Vagina (tissue), 2 donors: ENCODE measurements at places on chromosomes 12 and 14.

DNA sequence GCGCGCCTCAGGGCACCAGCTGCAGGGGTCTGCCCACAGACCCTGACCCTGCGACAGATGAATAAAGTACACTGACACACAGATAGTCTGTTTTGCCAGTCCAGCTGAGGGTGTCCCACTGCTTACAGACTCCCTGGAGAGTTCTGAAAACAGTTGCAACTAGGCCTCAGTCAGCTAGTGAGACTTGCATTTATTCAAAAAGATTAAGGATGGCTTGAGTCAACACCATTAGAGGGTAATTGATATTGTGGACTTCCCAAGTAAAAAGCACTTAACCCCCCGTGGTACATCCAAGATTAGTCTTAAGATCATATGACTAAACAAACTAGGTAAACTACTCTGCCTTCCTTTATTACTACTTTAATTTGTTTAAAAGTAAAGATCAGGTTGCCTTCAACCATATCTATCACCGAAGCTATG lies 11.1 kb upstream of the PSEN1 start:
- DNase-seq = no peak

DNA sequence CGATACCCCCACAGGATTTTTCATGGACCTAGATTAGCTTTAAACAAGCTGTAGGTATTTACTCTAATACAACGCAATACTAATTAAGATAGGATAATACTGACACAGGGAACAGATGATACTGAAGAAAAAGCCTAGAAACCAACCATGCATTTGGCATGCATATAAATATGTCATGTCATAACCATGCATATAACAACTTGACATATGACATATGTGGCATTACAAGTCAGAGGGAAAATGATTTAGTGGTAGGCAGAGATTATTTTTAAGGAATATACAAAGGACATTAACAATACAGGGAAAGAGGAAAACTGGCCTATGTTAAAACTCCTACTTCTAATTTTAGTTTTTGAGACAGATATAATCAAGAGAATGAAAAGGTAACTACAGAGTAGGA lies 27.9 kb downstream of the CAPS2 start:
- no peak for DNase-seq

DNA sequence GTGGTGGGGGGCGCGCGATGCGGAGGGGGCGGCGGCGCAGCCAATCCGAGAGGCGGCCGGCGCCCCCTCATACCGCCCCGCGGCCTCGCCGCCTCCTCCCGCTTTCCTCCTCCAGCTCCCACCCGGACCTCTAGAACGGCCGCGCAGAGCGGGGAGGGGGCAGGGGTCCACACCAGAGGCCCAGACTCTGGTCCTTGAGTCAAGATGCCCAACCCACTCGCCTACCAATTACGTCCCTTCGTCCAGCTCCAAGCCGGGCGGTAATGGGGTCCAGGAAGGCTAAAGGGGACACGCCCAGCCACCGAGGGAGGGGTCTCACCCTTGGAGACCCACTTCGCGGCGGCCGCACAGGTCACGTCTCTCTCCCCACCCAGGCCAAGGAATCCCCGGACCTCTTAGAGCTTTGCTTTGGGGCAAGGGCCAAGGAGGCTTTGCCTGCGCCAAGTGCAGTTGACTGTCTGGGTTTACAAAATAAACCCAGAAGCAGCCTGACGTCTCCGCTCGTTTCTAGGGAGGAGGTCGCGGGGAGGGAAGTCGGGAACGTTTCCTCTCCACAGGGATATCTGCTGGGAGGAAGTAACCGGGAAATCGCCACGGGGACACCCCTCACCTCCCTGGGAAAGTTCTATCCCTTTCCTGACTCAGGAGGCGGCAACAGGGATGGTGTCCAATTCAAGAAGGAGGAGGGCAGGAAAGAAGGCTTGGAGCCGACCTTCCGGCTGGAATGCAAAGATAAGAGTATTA lies 394 bp upstream of the AMIGO2 start:
- DNase-seq = peak; percentile 92

GRCh38 chr14:49634547-49635334 lies at the start of gene DNAAF2:
DNAAF2 (minus strand) TSS chr14:49635244; CDS start chr14:49635149, 95 bp downstream.
- no peak for DNase-seq

GRCh38 chr14:72318648-72319047 lies 386.4 kb downstream of the RGS6 start:
- DNase-seq = no peak

GRCh38 chr14:100955201-100955600 lies 51.7 kb upstream of the RTL1 start:
- no peak for DNase-seq

DNA sequence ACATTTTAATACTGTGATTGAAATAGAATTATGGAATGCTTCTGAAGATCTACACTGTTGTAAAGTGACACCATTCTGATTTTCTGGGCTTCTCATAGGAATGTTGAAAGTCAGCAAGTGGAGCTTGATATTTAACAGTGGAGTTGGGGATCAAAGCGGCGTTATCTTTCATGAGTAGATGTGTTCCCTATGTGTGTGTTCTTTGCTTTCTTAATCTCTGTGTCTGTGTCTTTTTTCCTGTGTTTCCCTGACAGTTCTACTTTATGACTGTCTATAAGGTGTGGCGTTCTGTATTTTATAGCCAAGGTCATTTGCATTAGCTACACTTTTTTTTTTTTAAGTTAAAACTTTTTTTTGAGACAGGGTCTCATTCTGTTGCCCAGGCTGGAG lies 24.7 kb downstream of the SYNE2 start:
- no peak for DNase-seq

GRCh38 chr12:84757978-84758377 lies 154.6 kb downstream of the SLC6A15 start:
- no peak for DNase-seq

DNA sequence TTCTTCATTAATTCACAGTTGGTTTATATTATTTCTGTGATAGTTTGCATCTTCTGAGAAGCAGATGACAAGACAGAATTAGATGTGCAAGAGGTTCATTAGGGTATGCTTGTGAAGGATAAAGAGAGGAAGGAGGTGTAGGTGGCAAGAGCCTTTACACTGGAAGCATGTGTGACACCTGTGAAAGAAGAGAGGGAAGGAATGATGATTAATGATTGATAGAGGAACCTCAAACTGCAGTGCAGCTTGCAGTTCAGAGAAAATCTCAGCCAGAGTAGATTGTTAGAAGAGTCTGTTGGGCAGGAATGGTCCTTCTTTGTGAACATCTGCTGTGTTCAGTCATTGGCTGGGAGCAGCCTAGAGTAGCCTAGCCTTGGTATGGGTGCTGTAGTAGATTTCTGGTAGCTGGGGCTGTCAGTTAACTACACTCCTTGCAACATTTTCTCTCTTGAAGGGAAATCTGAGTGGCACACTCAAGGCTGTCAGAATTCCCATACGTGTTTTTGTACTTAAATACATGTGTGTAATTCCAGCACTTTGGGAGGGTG lies 9.0 kb downstream of the RCOR1 start:
- DNase-seq = no peak

DNA sequence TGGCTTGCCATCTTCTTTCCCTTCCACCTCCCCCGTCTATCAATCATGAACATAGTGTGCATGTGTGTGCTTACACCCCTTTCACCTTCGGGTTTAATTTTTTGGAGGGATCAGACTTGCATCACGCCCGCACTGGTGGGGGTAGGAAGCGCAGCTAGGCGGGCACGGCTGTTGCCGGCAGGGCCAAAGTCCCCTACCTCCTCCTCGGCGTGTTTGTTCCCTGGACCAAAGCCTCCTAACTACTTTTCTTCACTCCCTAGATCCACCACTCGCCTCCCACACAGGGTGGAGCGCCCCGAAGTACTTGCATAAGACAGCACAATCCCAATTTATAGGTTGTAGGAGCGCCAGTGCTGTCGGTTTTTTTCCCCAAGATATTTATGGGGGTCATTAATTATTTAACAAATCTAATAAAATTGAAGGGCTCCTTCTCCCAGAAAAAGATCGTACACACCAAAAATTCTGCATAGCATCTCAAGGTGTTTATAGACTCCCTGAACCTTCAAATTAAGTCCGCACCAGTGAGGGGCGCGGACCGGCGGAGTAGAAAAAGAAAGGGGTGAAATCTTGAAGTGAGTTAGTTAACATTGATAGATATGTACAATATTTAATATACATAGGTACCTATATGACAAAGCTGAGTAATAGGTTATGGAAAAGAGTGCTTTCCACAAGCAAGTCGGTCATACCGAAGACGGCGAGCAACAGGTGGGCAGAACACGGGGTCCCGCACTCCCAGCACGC lies 717 bp downstream of the PKP2 start:
- no peak for DNase-seq

DNA sequence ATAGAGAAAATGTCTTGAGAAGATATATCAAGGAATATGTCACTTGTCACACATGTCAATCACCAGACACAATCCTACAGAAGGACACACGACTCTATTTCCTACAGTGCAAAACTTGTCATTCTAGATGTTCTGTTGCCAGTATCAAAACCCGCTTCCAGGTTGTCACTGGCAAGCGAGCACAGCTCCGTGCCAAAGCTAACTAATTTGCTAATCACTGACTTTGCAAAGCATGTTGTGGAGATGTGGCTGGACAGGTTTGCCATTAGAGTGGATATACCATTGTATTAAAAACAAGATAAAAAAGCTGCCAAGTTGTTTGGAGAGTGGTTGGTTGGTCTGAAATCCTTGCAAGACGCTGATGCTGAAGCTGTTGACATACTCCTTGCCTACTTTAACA lies 7.9 kb upstream of the SGPP1 start:
- no peak for DNase-seq

DNA sequence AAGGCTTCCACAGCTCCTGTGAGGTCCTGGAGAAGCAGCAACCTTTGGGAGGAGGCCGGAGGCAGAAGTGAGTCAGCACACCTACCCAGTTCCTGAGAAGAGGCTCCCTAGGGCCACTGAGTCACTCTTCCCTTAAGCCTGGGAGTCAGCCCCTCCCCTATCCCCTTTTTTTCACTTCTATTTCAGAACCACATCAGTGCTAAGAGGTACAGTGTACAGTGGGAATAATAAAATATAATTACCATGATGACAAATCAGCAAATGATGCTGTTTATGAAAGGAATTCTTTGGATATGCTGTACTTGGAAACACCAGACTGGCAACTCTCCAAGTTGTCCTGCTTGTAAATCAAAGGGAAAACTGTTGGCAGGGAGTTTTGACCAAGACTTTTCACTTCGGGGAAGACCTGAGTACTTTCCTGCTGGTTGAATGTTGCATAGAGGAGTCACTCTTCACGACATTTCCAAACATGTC lies 7.8 kb upstream of the TBPL2 start:
- no peak for DNase-seq

DNA sequence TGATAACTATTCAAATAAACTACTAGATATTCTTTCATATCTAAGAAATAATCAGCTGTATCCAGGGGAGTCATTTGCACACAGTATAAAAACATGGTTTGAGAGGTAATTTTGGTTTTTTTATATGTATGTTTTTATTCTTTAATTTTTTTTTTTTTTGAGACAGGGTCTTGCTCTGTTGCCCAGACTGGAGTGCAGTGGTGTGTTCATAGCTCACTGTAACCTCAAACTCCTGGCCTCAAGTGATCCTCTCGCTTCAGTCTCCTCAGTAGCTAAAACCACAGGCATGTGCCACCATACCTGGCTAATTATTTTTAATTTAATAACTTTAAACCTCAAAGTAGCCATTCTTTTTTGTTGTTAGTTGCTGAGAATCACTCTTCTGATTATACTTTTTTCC lies 1.8 kb downstream of the PRORP start:
- DNase-seq = no peak

DNA sequence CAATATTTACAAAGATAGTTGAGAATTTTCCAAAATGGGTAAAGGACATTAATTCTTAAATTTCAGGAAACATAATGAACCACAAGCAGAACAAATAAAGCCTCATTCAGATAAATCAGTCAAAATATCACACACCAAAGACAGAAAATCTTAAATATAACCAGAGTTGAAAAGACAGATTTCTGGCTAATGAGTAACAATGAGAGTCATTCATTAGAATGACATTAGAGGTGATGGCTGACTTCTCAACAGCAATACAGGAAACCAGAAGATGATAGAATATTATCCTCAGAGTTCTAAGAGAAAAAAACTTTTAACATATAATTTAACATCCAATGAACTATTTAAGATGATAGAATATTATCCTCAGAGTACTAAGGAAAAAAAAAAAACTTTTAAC lies 124.2 kb downstream of the DENND5B start:
- DNase-seq = no peak

GRCh38 chr12:121538699-121539061 lies 42.1 kb downstream of the KDM2B start:
- no peak for DNase-seq
